ENCODE measurements at places on chromosomes 11 and 22.
A peak's percentile ranks its signal among the peaks of the same experiment; 100 is the strongest.

GRCh38 chr11:66429983-66430602, 8.6 kb downstream of the MRPL11 start:
- DNase-seq = peak; percentile 62

- no peak for DNase-seq
Observed at GRCh38 chr22:30027169-30027568, 53.1 kb upstream of the HORMAD2 start.

DNA sequence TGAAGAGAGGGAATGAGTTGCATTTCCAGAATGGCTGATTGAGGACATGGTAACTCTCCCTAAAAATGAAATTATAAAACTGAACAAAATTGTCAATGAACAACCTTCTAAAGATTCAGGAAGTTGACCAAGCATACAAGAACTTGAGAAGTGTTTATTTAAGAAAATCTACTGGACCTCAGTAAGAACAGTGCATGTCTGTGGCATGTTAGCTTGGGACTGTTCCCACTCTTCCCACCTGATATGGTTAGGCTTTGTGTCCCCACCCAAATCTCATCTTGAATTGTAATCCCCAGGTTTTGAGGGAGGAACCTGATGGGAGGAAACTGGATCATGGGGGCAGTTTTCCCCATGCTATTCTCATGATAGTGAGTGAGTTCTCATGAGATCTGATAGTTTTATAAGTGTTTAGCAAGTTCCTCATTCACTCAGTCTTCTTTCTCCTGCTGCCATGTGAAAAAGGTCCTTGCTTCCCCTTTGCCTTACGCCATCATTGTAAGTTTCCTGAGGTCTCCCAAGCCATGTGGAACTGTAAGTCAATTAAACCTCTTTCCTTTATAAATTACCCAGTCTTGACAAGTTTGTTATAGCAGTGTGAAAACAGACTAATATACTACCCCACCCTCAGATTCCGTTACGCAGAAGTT, 15.4 kb downstream of the MS4A13 start:
- DNase-seq = no peak

DNA sequence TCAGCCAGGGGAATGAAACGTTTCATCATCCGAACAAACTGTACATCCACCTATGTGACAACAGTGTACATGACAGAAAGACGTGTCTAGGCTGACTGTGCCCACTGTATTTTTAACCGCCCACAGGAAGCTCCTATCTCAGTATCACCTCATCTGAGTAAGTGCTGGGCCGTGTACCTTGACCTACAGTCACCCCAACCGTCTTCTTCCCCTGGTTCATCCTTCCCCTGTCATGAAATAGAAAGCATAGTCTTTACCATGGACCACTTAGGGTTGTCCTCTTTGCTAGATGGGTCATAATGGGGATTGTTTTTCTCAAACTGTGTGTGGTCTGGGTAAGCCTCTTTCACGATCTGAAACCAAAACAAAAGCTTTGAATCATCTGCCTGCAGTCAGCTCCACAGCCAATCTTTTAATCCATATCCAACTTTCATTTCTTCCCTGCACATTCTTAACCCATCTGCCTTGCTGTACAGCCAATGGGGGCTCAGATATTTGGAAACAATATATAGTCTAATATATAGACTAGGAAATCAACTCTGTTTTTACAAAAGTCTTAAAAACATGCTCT, 4.2 kb downstream of the THYN1 start:
- DNase-seq = no peak

DNA sequence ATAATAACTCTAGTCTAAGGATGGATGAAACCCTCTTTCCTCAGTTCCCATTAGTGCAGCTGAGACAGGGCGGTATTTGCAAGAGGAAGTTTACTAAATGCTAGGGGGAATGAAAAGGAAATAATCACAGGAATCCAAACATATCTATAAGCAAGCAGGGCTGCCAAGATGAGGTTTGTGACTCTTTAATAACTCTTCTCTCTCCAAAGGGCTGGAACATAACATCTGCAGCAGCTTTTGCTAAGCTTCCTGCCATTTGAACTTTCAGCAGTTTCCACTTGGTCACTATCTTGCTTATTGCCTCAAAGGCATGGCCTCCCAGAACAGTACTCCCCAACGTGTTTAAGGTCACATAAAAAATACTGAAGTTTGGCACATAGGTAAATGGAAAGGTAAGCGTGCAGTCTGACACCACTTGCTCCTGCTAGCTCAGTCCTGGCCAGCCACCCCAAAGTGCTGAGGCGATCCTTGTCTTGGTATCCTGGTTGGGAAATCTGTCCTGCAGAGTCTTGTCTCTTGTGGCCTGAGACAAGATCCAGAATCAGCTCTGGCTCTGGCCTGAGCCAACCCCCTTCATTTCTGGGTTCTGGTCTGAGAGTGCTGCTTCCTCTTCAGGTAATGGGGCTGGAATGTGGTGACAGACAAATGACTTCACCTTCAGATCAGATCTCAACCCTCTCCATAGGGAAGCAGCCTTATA, 81.8 kb downstream of the KCNC1 start:
- no peak for DNase-seq

DNA sequence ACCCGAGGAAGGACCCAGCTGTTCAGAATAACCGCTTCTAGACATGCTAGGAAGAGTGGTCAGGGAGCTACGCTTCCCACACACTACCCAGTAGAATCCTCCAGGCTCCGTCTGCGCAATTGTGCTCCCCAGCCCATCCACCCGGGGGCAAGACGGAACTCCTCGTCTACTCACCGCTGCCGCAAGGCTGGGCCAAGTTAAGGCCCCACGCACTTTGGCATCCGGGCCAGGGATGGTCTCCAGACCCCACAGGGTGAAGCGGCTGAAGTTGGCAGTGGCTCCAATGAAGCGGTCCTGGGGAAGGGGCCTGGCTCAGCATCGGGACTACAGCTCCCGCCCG, 757 bp downstream of the RNASEH2C start:
- DNase-seq = no peak

DNA sequence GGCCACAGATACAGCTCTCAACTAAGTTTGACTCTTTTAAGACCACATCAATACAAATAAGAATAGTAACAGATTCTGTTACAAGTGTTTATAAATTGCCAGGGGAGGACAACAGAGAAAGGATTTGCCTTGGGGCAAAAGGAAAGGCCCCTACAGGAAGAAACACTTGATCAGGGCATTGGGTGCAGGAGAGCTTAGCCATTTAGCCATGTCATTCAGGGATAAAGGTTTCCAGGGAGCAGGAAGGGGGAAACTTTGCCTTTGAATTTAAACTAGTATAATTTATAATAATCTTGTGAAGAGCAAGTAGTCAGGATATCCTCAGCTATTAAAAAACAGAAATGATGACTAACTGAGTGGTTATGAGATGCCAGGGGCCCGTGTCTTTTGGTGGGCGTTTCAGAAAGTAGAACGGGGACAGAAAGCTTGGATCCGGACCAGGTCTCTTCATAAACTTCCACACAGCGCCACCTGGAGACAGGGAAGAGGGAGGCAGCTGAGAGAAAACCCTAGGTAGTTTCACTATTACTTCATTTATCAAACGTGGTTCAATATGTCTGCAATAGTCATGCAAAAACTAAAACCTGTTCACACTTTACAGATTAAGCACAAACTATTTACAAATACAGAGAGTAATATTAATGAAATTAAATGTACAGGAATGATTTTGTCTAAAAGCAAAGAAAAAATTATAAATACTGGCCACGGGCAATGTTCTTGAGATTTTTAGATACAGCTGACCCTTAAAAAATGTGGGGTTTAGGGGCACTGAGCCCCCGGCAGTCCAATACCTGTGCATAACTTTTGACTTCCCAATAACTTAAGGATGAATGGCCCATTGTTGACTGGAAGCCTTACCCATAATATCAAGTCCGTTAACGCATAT, 11.0 kb upstream of the SLC5A4 start:
- peak; percentile 52 for DNase-seq

GRCh38 chr11:134597452-134597851, 185.4 kb upstream of the B3GAT1 start:
- no peak for DNase-seq

DNA sequence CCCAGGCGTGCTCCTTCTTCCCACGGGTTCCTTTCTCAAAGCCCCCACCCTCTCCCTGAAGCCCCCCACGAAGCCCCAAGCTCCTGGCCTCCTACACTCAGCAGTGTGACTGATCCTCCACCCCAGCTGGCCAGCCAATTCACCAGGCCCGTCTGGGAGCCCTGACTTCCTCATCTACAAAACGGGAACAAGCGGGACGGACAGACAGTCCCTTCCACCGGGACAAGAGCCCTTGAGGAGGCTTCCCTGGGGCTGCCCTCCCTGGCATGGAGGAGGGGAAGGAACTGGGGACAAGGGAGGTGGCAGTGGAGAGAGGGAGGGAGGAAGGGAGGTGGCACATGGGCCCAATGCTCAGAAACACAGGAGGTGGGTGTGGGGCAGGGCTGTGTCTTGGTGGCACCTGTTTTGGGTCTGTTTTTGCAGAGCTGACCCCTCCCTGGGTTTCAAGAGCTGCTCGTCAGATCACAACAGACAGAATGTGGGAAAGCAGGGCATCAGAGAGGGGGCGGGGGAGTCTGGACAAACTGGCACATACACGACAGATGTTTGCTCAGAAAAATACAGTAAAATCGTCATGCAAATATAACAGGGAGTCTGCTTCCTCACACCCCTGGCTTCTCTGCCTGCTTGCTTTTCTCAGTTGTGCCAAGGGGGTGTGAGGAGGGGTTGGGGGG, 56.8 kb downstream of the ELFN2 start:
- no peak for DNase-seq

DNA sequence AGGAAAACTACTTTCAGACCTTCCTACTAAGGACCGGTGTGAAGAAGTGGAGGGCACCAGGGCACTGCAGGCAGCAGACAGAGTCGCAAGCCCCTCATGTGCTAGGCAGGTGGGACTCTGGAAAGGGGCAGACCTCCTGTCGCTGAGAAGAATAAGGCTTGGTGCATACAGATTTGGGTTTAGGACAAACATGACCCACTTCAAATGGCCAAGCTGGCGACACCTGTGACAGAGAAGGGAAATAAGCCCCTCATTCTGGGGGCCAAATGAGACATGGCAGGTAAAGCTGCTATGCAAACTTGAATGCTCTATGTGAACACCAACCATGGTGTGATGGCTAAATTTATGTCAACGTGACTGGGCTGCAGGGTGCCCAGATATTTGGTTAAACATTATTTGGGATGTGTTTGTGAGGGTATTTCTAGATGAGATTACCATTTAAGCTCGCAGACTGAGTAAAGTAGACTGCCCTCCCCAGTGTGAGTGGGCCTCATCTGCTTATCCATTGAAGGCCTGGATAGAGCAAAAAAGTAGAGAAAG, 112.4 kb upstream of the PITPNB start:
- no peak for DNase-seq

DNA sequence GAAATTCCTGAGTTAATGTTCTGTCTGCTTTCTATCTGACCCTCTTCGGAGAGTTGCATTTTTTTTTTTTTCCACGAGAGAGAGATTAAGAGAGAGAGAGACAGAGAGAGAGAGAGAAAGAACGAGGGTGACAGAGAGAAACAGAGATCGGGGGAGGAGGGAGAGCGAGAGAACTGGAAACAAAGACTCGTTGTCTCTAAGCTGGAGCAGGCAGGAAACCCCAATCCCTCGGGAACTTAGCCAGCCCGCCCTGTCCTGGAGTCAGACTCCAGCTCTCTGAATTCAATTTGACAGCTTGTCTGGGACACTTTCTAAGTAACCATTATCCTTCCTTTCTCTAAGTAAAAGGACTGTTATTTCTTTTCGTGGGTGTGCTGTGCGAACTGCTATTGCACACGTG, 76.9 kb downstream of the KCNJ1 start:
- no peak for DNase-seq

DNA sequence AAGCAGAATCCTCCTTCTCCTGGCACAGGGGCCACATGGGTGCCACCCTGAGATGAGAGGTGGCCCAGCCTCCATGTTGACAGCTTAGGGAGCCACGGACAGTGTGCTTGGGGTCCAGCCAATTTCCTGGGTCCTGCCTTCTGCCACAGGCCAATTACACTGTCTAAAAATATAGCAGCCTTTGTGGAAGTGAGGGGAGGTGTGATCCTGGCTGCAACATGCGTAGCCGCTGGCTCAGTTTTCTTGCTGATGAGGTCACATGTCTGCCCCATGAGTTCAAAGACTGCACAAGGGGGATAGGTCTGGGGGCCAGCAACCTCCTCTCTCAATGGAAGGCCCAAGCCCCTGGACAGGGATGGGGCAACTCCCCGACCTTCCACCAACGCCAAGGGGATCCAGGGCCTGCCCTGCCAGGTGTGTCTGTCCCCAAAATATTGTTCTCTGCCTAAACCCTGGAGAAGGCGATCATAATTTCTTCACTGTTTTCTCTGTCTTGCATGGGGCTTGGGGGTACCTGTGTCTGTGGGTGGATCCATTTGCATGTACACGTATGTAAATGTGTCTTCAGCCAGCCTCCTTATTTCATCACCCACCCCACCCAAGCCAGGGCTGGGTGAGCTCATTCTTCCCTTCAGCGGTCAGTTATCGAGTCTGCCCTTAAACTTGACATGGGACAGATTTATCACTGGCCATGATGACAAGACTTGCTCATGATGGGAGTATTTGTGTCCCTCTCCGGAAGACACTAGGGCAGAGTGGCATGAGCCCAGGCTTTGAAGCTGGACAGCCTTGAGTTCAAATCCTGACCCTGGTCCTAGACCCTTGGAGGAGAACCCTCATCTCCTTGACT, 59.4 kb downstream of the OTOG start:
- DNase-seq = no peak

- no peak for DNase-seq
Observed at GRCh38 chr11:33642461-33643166, 58.0 kb downstream of the C11orf91 start.

- peak; percentile 24 for DNase-seq
Observed at GRCh38 chr22:20013382-20013871, 3.2 kb downstream of the ARVCF start.

DNA sequence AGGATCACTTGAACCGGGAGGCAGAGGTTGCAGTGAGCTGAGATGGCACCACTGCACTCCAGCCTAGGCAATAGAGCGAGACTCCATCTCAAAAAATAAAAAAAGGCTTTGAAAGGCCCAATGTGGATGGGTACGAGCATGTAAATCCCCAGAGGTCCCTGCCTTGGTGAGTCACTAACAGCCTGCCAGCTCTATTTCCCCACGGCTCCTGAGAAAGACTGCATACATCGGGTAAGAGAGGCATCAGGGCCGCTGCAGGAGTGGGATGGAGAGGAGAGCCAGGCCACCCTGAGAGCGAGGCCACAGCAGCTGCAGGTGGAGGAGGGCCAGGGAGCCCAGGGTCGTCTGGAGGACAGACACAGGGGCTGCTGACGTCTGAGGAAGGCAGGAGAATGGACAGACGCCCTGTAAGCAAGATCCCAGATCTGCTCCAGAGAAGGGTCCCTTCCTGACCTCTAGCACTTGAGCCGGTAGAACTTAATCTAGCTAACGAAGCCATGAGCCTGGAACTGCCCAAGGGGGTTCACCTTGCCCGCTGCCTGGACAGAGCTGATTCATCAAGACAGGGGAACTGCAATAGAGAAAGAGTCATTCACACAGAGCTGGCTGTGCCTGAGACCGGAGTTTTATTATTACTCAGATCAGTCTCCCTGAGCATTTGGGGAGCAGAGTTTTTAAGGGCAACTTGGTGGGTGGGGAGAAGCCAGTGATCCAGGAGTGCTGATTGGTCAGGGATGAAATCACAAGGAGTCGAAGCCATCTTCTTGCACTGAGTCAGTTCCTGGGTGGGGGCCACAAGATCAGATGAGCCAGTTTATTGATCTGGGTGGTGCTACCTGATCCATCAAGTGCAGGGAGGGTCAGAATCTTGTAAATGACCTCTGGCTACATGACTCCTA, 5.1 kb upstream of the KRTAP5-9 start:
- DNase-seq = no peak

- no peak for DNase-seq
Observed at GRCh38 chr11:56950510-56950909, 38.2 kb upstream of the OR5AK2 start.

GRCh38 chr22:39204216-39204615, 40.6 kb downstream of the PDGFB start:
- no peak for DNase-seq

- no peak for DNase-seq
Observed at GRCh38 chr11:35228328-35228725, 89.4 kb downstream of the CD44 start.
